ENCODE measurements at places on chromosomes 12 and 14.

- no peak for DNase-seq
Observed at GRCh38 chr12:116798719-116799118, 60.6 kb downstream of the RNFT2 start.

DNA sequence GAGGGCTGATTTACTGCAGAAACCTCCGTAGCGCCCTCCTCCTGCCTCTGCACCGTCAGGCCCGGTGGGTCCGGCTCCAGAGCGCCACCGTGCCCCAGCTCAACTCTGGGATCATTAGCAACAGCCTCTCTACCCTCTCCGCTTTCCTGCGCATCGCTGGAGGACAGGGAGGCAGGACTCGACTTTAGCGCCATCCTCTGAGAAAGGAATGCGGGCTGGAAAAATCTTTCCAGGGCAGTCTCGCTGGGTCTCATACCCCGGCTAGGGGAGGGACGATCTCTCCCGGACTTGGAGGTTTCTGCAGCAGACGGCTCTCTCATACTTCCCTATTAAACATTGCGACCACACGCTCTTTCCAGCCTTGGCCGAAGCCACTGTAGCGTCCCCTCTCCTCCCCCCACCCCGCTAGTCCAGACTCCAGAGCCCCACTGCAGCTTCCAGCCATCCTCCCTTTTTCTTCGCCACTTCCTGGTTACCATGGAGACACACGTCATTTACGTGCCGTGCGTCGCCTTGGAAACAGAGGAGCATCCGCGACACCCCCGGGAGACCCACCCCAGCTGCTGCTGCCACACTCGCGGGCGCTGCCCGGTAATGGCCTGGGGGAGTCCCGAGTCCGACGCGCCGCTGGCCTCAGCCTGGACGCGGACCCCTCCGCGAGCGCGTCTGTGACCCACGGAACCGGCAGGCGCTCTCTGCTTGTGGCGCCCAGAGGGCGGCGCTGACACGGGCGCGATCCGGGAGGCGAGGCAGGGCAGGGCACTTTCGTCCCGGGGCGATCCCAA is at the start of gene CCDC184:
Gene CCDC184 (plus strand): TSS at position 554 of the 785 bp plus-strand sequence. CDS start 479 bp downstream, outside the sequence.
- DNase-seq = peak; percentile 35

GRCh38 chr12:20119596-20120402 is 248.5 kb upstream of the PDE3A start:
- no peak for DNase-seq

- DNase-seq = no peak
Observed at GRCh38 chr12:8629486-8630033, 16.9 kb upstream of the AICDA start.

DNA sequence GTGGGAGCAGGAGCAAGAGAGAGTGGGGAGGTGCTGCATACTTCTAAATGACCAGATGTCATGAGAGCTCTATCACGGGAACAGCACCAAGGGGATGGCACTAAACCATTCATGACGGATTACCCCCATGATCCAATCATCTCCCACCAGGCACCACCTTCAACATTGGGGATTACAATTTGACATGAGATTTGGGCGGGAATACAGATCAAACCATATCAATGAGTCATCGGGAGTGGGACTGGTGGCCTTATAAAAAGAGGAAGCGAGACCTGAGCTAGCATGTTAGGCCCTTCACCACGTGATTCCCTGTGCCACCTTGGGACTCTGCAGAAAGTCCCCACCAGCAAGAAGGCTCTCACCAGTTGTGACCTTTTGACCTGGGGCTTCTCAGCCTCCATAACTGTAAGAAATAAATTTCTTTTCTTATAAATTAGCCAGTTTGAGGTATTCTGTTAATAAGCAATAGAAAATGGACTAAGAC is 28.7 kb downstream of the COX8C start:
- no peak for DNase-seq

GRCh38 chr14:54788701-54789100 is 113.9 kb downstream of the GCH1 start:
- no peak for DNase-seq

All from activated CD4-positive, CD25-positive, alpha-beta regulatory T cell (primary cell).